Daoy (cell line): ENCODE measurements at places on chromosomes 5 and 9. TPM values are rescaled to one million over a fixed set of nuclear protein-coding genes. Genes with fewer than 3 reads are reported as not detected.

DNA sequence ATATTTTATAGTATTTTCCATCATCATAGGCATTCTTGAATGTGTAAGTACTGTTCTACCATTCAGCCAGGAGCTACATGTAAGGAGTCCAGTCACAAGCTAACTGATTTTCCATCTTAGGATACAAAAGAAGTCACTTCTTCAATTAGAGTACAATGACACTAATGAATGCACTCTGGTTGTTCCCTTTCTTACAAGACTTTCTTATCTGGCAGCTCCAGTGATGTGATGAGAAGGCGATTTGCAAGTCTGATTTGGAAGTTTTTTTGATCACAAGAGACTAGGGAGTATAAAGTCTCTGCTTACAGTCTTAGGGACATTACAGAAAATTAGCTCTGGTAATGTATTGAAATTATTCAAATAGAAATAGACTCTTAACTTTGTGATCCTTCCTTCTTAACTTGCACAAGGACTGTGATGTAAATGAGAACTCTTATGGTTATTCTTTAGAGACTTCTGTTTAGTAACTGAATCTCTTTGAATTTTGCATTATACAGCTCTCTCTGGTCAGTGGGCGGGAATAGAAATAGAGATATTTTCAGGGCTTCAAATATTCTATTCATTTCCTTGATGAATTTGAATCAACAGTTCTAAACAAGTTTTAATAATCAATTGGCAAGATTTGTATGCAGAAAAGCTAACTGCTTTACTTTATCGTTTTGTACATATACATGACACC lies 130.4 kb upstream of the CDH6 start:
- no peak for DNase-seq

The FAM120A gene
- total RNA-seq, result 44.6 and 58.0 TPM in 2 replicates

- peak; percentile 7 for DNase-seq
Observed at GRCh38 chr9:127886401-127886972, 9.0 kb upstream of the AK1 start.

The PCDHGA4 gene
- 0.63 and 1.6 TPM in 2 replicates for total RNA-seq

The GABBR2 gene
- 0.74 and 1.5 TPM in 2 replicates for total RNA-seq

DNA sequence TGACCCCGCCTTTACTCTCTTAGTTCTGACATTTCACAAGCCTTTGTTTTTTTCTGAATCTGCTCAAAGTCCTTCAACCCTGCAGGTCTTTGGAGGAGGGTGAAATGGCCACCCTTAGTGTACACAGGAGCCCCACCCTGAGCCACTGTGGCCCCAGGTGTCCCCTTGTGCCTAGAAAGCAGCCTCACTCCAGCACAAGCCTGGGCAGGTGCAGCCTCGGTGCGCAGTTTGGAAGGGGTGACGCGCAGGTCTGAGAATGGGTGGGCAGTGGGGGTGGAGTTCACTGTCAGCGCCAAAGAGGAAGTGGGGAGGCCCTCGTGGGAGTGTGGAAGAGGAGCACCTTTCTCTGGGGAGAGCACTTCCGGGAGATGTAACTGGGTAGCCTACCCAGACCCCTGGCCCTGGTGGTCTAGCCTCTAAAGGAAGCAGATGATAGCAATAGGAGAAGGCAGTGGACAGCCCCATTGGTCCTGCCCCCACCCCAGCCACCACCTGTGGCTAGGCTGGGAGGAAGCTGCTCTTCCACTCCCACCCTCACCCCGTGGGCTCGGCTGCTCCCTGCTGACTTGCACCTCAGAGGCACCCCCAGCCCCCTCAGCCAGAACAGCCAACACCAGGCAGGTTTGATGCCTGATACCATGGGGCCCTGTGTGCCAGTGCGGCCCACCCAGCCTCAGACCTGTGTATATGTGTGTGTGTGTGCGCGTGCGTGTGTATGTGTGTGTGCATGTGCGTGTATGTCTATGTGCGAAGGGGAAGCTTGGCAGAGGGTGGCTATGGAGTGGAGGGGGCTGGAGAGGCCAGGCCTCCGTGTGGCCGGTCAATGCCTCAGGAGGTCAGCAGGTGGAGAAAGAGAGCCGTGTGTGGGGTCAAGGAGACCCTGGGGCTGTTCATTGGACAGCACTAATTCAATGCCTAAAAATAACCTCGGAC lies 16.8 kb upstream of the DAB2IP start:
- DNase-seq, result peak; percentile 56
